ENCODE measurements at places on chromosomes 1 and 21. TPM values are rescaled to one million over a fixed set of nuclear protein-coding genes. Genes with fewer than 3 reads are reported as not detected.
A peak's percentile ranks its signal among the peaks of the same experiment; 100 is the strongest.

GRCh38 chr1:12544992-12545391 lies 73.0 kb downstream of the DHRS3 start:
- DNase-seq: no peak
- H3K36me3 ChIP-seq: no peaks in the 10 kb centered on the region
- no peak overlapping the region for H3K4me3 ChIP-seq
- H3K4me1 ChIP-seq: no peaks in the 10 kb centered on the region

DNA sequence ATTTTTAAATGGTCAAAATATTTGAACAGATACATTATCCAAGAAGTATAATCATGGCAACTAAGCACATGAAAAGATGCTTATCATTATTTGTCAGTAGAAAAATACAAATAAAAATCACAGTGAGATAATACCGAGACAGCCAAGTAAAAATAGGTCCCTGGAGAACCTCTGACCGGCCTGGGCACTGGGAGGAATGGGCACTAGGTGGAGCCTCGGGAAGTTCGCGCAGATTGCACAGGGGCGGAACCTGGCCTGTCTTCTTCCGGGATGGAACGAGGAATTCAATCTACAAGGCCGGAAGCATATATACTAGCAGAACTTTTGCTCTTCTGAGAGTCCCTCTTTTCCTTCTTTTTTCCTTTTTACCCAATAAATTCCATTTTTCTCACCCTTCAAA lies 148.5 kb upstream of the CHRM3 start:
- no peaks in the 10 kb centered on the region for H3K27me3 ChIP-seq
- H3K27ac ChIP-seq: no peak overlapping the region
- no peaks in the 10 kb centered on the region for H3K36me3 ChIP-seq

- no peaks in the 10 kb centered on the region for H3K36me3 ChIP-seq
- H3K27ac ChIP-seq: no peak overlapping the region
- no peak for DNase-seq
- H3K27me3 ChIP-seq: no peaks in the 10 kb centered on the region
- H3K4me3 ChIP-seq: no peak overlapping the region
- no peaks in the 10 kb centered on the region for H3K4me1 ChIP-seq
Measured at GRCh38 chr1:235584973-235585372, 64.6 kb downstream of the GNG4 start.

DNA sequence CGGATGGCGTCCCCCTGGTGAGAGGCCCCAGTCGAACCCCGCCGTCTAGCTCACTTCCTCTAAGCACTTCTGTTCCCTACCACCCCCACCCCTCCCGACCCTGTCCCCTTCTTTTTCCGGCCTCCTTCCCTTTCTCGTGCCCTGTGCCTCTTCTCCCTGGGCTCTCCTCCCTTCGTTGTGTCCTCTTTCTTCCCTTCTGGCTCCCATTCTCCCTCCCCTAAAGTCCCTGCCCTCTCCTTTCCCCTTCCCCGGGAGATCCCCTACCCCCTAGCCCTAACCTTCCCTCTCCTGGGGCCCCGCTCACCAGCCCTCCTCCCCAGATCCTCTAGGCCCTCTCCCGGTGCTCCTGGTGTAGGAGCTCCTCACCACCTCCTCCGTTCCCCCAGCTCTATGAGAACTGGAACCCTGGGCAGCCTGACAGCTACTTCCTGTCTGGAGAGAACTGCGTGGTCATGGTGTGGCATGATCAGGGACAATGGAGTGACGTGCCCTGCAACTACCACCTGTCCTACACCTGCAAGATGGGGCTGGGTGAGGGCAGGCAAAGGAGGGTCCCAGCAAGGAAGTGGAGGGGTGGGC lies 15.9 kb downstream of the BCAN start:
- DNase-seq: no peak
- H3K4me1 ChIP-seq: peaks cover 58% of the 10 kb centered on the region
- peak overlapping the region; percentile 14 for H3K27ac ChIP-seq
- H3K4me3 ChIP-seq: peak overlapping the region; percentile 61
- peaks cover 26% of the 10 kb centered on the region for H3K27me3 ChIP-seq
- no peaks in the 10 kb centered on the region for H3K36me3 ChIP-seq

Gene RPE65
- not detected for polyA plus RNA-seq

- no peaks in the 10 kb centered on the region for H3K27me3 ChIP-seq
- H3K27ac ChIP-seq: no peak overlapping the region
- H3K4me1 ChIP-seq: no peaks in the 10 kb centered on the region
- H3K4me3 ChIP-seq: no peak overlapping the region
- no peaks in the 10 kb centered on the region for H3K36me3 ChIP-seq
- DNase-seq: no peak
Measured at GRCh38 chr1:119882132-119883049, 13.9 kb downstream of the ADAM30 start.

- H3K4me3 ChIP-seq: no peak overlapping the region
- H3K27ac ChIP-seq: no peak overlapping the region
- no peaks in the 10 kb centered on the region for H3K4me1 ChIP-seq
- DNase-seq: no peak
- no peaks in the 10 kb centered on the region for H3K36me3 ChIP-seq
Measured at GRCh38 chr1:97610748-97611147, 310.1 kb downstream of the DPYD start.

Gene PRAMEF33
- not detected for polyA plus RNA-seq

All from CD8-positive, alpha-beta memory T cell (primary cell).